Activated CD8-positive, alpha-beta memory T cell treated with anti-CD3 and anti-CD28 coated beads for 4 hours (primary cell): ENCODE measurements at places on chromosomes 16 and 17.

- DNase-seq = no peak
These were observed 6.7 kb downstream of the ERI2 start for GRCh38 chr16:20799599-20799998.

DNA sequence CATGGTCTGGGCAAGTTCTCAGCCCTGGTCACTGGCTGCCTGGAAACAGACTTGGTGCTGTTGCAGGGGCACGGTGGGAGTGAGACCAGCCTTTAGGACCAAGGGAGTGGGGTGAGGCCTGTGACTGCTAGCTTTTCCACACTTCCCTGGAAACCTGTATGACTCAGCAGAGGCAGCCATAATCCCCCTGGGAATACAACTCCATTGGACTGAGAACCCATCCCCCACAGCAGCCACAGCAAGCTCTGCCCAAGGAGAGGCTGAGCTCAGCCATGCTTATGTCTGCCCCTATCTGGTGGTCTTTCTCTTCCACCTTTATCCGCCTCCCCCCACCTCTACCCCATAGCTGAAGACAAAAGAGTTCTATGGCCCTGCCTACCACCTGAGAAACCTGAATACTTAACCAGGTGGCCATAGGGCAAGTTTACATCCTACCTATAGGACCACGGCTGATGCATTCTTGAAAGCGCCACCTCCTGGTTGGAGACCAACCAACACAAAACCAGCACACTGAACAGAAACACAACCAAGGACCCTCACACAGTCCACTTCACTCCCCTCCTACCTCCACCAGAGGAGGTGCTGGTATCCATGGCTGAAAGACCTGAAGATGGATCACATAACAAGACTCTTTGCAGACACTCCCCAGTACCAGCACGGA lies 816.2 kb upstream of the SOX9 start:
- no peak for DNase-seq

GRCh38 chr16:69938981-69939820 lies 11.9 kb upstream of the CLEC18A start:
- DNase-seq = no peak

DNA sequence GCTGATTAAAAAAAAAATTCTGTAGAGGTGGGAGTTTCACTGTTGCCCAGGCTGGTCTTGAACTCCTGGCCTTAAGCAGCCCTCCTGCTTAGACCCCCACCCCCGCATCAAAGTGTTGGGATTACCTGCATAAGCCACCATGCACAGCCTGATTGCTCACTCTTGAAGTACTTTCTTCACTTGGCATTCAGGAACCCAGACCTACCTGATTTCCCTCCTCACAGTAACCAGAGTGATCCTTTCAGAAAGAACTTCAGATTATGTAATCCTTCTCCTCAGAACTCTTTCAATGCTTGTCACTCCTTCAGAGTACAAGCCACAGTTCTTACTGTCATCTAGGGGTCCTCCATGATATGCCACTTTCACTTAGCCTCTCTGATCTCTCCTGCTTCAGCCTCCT lies 1.4 kb downstream of the EFCAB13 start:
- no peak for DNase-seq

DNA sequence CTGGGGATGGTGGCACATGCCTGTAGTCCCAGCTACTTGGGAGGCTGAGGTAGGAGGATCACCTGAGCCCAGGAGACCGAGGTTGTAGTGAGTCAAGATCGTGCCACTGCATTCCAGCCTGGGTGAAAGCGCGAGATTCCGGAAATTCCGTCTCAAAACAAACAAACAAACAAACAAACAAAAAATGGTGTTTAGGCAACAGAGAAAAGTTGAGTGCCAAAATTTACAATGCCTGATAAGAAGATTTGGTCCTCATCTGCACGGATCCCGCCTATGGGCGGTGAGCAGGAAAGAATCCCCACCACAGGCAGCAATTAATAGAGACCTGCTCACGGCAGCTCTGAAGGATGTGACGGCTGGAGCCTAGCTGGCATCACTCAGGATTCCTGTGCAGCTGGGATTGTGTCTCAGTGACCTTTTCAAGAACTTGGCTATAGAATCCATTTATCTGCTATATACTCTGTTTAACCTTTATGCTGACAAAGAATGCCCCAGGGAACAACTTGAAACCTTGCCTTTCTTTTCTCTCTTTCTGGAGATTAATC lies 14.0 kb upstream of the TEX2 start:
- DNase-seq = no peak

GRCh38 chr16:58847902-58848661 lies 114.0 kb upstream of the GOT2 start:
- no peak for DNase-seq

DNA sequence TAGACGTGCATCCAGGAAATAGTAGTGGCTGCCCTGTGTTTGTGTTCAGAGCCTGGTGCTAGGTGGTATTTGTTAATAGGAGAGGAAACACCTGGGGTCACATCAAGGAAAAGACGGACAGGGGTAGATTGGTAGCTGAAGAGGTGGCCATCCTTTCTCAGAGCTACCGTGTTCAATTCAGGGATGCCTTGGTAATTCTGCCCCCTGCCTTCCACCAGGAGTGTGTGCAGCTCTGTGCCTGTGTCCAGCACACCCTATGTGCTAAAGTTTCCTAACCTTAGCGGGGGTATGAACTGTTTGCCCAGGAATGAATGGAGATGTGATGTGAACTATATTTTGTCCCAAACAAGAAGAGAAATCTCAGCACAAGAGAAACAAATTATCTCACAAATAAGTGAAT lies 174.1 kb upstream of the MPHOSPH6 start:
- no peak for DNase-seq

DNA sequence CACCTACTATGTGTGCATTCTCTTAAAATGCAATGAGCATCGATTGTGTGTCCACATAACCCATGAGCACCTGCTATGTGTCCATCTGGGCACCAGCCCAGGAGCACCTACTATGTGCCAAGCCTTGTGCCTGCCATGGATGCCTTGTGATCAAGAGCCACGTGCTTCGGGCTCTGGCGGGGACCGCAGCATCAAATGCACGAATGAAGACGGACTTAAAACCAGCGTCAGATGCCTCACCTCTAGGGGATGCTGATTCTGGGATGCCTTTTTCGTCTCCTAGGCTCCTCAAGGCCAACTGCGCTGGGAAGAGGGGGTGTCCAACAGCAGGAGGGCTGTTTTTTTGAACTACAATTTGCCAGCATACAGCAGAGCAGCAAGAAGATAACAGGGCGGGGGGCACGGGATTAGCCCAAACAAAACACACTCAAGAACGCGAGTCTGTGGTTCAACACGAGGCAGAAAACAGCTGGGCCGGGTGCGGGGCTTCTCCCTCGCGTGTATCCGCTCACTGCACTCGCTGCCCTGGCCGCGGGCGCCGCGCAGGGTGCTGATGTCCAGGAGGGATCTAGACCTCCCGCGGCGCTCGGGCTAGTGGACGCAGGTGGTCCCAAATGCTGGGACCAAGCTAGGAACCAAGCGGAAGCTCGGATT lies 1.2 kb upstream of the GLIS2 start:
- no peak for DNase-seq

GRCh38 chr17:19386974-19387920 lies at the start of gene MFAP4:
TSS of gene MFAP4 (minus strand) at chr17:19387190. CDS start at chr17:19387155, 35 bp downstream.
- DNase-seq = no peak

DNA sequence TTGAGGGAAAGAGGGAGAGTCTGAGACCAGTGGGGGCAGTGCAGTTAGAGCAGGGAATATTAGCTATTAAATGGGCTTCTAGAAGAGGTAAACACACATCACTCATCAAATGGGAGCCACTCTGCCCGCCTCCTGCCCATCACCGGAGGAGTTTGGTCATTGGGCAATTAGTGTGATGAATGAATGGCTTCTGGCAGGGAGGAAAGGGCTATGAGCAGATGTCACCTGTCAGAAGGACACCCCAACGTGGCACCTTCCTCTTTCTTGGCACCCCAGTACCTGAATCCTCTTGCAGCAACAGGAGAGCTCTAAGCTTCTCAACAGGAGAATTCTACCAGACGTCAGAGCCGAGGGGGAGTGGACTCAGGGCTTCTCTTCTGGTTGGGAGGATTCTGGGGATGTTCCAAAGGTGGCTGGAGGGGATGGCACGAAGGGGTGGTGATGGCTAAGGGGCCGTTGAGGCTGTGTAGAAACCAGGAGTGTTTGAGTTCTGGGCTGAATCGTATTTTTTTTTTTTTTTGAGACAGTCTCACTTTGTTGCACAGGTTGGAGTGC lies 11.0 kb downstream of the C1QTNF1 start:
- DNase-seq = no peak

DNA sequence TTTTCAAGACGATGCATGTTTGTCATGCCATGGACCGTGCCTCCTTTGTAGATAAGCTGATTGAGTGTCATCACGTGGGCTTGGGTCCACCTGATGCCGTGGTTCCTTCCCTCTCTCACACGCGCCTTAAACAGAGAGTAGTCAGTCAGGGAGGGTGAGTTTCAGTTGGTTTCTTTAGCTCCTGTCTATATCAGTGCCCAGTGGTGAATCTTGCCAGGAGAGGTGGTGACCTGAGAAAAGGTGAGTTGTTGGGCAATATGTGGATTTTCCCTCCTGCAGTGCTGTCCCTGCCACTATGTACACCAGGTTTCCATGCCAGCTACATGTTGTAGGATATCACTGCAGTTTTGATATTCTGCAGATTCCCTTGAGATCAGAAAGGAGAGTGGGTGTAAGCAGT lies 129.7 kb downstream of the LAT start:
- no peak for DNase-seq

GRCh38 chr17:61144617-61145564 lies 254.8 kb upstream of the TBX2 start:
- no peak for DNase-seq

GRCh38 chr16:29641561-29641960 lies 21.5 kb upstream of the SPN start:
- DNase-seq = no peak

DNA sequence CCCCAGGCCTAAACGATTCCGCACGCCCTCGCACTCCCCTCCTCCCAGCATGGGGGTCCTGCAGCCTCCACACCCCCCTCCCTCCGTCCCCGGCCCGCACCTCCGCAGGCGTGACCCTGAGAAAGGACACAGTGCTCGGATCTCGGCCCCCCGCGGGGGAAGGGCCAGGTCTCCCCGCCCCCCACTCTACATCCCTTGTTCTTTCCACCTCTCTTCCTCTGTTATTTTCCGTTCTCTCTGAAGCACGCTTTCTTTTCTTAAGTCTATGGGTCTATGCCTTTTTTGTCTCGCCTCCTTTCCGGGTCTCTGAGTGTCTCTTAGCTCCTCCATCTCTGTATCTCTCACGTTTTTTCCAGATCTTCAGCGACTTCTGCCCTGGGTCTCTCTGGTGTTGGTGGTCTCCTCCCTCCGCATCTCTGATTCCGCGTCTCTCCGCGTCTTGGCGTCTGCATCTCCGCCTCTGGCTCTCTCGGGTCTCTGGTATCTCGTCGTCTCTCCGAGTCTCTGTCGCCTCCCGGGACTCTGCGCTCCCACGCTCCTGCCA lies 2.1 kb upstream of the HES7 start:
- DNase-seq = no peak

DNA sequence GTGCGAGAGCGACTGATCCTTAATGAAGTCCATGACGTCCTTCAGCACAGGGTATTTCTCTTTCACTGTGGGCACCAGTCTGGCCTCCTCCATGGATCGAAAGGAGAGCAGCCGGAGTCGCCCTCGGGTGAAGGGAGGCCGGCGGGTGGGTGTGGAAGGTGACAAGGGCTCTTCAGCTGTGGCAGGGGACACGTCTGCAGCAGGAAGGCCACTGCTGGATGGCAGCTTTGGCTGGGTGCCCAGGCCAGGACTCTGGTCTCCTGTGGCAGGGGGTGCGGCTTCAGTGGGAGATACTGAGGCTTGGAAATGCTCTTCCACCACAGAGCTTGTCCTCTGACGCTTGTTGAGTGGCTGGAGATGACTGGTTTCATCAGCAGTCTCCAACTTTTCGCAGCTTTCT lies 78.5 kb downstream of the ZZEF1 start:
- no peak for DNase-seq

GRCh38 chr16:54050459-54051210 lies 236.0 kb downstream of the IRX3 start:
- no peak for DNase-seq

DNA sequence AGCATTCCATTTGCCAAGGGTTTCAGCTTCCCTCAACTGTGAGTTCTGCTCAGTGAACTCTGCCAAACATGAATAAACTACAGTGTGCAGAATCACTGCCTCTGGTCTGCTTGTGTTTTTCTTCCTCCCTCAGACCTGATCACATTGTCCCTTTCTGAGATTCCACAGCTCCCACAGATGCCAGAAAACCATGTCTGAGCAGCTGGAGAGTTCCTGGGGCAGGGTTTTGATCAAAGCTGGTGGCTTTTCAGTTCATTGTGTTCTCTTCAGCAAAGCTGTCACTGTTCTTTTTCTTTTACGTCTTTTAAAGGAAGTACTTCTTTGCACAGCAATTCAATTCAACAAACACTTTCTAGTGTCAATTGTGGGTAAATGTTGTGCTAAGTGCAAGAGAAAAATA lies 555.8 kb downstream of the RBFOX1 start:
- no peak for DNase-seq

GRCh38 chr17:40326832-40327199 lies 17.8 kb downstream of the RARA start:
- no peak for DNase-seq

GRCh38 chr17:35988164-35988563 lies 1.6 kb upstream of the CCL14 start:
- DNase-seq = no peak

DNA sequence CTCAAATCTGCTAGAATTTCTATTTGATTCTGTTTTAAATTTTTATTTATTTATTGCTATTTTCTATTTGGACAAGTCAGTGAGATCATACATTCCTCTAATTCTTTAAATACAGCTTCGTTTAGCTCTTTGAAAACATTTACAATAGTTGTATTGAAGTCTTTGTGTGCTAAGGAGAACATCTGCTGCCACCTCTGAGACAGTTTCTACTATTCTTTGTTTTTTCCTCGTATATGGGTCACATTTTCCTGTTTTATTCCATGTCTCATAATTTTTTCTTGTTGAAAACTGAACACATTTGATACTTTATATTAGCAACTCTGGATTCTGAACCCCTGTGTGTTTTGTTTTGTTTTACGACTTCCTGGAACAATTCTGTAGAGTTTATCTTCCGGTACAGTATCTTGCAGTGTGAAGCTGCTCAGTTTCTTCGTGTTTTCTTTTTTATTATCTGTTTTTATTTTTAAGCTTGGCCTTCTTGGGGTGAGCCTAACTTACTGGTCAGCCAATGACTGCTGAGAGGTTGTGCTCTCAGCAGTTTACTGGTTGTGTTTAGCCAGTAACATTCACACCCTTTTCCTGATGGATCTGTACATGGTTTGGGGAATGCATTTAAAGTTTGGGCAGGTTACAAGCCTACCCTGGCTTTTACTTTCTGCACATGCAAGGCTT lies 99.0 kb downstream of the CA4 start:
- no peak for DNase-seq

DNA sequence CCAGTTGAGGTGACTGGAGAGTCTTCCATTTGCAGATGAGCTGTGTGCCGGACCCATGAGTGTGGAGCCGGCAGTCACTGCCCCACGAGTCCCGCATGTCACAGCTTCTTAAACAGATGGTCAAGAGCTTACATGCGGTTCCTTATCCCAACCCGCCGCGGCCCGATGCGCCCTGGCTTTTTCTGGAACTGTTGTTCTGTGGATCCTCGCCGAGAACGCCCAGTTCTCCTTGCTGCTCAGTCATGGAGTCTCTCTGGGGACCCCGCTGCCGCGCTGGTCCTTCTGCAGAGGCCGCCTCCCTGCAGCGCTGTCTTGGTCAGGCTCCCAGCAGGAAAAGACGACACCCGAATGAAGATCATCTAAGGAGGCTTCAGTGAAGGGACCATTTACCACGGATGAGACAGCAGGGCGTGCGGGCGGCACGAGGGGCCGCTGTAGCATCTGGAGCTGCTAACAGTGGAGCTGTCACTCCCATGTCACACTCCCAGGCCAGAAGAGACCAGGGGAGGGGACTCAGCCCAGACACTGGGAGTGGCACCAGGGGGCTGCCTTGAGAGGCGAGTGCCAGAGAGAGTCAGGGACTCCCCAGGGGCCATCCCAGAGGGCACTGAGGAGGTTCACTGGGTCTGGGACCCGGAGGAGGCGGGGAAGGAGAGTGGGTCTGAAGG lies 10.8 kb upstream of the LGALS3BP start:
- no peak for DNase-seq
